ENCODE measurements at places on chromosomes 2 and 18.
A peak's percentile ranks its signal among the peaks of the same experiment; 100 is the strongest.

- no peak for DNase-seq
These were observed 699.9 kb upstream of the SLC8A1 start for GRCh38 chr2:41151746-41152145.

DNA sequence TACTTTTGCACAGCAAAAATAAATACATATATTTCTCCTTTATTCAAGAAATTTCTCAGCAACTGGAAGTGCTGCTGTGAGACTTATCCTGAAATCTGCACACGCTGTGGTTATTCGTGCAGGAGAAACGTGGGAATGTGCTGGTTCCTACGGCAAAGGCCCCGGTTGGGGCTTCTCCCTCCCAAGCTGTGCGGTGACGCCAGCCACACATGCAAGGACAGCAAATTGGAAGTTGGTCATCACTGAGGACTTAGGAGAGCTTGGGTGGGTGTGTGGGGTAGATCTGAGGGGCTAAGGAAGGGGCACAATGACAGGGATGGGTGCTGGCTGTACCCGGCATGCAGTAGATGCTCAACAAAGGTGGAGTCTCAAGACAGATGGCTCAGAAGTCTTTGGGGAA lies 16.5 kb upstream of the MTCL1 start:
- no peak for DNase-seq

DNA sequence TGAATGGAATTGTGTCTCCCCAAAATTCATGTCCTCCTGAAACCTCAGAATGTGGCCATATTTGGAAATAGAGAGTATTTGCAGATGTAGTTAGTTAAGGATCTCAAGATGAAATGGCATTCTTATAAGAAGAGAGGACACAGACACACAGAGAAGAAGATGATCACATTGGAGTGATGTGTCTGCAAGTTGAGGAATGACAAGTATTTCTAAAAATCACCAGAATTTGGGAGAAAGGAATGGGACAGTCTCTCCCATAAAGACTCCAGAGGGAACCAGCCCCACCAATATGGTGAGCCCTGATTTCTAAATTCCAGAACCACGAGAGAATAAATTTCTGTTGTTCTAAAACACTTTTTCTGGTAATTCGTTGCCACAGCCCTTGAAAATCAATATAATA lies 166.3 kb downstream of the C1D start:
- DNase-seq, result no peak

GRCh38 chr2:151437630-151438029 lies 27.9 kb downstream of the RIF1 start:
- no peak for DNase-seq

DNA sequence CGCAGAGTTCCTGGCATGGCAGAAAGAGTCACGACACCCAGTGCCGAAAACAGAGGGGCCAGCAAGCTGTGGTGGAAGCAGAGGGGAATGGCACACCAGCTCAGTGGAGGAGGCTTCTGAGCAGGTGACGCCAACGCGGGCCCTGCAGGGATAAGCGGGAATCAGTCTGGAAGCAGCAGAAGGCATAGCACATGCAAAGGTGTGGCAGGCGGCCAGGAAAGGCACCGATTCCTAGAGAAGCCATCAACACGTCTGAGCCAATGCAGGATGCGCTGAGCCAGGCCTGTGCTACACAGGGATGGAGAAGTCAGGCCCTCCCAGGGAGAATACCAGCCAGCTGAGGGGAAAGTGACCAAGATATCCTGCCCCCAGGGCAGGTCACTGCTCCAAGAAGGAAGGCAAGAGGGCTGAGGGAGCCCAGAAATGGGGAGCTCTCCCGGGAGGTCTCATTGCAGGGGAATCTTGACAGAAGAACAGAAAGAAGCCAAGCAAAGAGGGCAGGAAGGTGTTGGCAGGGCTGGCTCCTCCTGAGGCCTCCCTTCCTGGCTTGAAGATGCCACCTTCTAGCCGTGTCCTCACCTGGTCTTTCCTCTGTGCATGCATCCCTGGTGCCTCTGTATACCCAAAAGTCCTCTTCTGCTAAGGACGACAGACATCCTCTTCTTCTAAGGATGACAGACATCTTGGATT lies 16.3 kb downstream of the TEX51 start:
- DNase-seq, result no peak

- no peak for DNase-seq
These were observed 56.7 kb downstream of the LBH start for GRCh38 chr2:30287857-30288513.

GRCh38 chr2:209821806-209822205 lies 50.2 kb downstream of the UNC80 start:
- no peak for DNase-seq

DNA sequence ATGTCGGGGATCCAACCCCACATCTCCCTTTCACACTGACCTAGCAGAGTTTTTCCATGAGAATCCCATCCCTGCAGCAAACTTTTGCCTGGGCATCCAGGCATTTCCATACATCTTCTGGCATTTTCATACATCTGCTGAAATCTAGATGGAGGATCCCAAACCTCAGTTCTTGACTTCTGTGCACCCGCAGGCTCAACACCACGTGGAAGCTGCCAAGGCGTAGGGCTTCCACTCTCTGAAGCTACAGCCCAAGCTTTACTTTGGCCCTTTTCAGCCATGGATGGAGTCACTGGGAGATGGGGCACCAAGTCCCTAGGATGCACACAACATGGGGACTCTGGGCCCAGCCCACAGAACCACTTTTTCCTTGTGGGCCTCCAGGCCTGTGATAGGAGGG lies 32.2 kb upstream of the TEX51 start:
- DNase-seq, result no peak

GRCh38 chr2:21656330-21657075 lies 532.7 kb downstream of the TDRD15 start:
- DNase-seq, result no peak

DNA sequence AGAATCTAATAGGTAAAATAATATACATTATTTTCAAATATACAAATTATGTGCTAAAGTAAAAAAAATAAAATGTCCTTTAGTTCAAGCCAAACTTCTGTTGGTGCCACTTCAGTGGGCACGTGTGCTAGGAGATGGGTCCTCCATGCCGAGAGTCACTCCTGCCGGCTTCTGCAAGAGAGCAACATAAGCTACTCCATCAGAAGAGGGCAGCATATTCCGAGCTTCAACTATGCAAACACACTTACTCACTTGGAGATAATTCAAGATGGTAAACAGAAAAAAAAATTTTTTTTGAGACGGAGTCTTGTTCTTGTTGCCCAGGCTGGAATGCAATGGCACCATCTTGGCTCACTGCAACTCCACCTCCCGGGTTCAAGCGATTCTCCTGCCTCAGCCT lies 24.4 kb downstream of the CNOT11 start:
- DNase-seq, result peak; percentile 4

DNA sequence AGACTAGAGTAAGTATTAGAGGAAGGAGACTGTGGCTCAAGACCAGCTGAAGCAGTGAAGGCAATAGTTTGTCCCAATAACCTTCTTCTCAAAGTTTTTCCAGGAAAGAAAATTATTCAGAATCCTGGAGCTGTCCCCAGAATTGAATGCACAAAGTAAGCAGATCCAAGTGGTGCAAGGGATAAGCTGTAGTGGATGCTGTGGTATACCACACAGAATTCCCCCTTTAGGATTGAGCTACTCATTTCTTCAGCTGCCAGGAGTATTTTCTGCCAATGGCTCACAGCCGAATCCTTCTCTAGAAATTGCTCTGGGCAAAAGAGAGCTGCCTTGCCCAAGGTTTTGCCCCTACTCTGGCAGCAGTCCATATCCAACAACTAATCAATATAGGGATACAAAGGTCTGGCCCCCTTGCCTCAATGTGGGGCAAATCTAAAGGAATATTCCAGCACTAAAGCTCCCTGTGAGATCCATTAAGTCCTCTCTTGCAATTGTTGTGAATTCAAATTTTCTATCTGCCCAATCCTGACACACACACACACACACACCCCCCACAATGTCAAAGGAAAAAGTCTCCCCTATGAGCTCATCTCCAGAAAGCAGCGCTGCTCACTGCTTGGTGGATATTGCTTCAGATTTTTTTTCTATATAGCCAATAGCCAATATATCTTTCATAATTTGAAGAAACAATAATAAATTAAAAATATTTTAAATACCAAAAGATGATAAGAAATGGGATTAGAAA lies 18.4 kb upstream of the TCF7L1 start:
- no peak for DNase-seq

DNA sequence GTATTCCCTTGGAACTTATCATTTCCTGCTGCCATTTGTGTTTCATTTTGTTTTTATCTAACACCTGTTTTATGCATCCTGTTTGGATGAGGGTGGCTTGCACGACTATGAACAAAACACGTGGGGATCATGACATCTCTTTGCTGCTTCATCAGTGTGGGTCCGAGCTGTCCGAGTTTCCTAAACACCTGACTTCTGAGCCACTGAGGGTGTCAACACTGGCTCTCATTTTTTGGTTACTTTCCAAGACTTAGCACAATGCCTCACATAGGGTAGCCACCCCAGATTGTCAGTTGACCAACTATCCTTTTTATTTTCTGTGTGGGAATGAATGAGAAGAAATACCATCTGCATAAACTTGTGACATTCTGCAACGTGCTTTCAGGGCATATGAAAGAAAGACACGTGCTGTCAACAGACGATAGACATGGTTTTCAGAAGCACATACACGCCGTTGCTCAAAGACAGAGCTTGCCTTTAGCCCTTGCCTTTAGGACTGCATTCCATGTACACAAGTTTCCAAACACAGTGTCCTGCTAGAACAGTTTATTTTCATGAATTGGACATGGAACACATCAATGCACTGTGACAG lies 166.7 kb downstream of the MYT1L start:
- DNase-seq, result no peak

DNA sequence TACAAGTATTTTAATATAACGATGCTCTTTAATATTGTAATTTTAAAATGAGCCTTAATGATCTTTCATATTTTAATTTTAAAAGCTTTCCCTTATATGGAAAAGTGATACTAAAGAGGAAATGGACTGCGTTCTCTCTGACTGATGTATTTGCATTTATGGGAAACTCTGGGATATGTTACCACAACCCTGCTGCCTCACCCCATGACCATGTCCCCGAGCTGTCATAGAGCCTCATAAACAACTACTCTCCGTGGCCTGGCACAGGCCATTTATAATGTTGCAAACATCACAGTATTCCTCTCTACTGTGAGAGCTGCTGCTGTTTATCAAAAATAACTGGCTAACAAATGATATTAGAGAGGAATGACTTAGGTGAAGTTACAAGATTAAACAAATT lies 75.8 kb upstream of the SEC11C start:
- no peak for DNase-seq

DNA sequence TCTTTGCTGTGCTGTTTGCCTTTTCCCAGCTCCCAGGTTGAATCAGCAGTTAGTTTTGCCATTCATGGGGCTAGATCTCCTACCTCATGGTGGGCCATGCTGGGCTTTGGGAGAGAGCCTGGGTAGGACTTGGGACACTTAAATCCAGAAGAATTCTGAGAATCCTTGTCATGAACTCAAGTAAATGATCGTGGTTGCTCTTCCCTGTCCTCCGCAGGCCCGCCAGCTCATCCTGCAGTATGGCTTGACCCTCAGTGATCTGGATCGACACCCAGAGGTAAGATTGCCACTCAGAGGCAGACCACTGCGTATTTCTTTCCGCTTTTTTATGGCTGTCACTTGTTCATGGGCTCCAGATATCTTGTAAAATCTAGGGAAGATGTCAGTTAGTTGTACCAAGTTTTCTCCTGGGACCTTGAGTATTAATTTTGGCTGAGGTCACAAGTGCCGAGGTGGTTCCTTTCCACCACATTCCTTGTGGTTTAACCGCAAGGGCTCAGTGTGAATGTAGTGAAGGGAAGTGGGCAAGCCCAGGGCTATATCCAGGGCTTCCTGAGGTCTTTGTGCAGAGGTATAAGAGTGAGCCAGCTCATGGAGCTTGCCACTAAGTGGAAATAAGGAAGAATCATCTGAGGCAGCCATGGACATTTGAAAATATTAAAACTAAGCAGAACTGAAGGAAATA lies 37.7 kb downstream of the RPIA start:
- DNase-seq, result no peak

DNA sequence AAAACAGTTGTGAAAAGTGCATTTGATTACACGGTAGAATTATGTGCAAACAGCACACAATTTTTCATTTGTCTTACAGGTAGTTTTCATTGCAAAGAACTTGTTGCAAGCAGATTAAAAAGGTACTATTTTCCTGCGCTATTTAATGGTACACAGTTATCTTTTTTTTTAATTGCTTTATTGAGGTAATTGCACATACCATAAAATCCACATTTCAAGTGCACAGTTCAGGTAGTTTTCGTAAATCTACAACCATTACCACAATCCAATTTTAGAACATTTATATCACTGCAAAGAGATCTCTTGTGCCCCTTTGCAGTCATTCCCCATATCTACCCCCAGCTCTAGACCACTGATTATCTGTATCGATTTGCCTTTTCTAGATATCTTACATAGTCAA lies 2.6 kb upstream of the GALNT1 start:
- no peak for DNase-seq

DNA sequence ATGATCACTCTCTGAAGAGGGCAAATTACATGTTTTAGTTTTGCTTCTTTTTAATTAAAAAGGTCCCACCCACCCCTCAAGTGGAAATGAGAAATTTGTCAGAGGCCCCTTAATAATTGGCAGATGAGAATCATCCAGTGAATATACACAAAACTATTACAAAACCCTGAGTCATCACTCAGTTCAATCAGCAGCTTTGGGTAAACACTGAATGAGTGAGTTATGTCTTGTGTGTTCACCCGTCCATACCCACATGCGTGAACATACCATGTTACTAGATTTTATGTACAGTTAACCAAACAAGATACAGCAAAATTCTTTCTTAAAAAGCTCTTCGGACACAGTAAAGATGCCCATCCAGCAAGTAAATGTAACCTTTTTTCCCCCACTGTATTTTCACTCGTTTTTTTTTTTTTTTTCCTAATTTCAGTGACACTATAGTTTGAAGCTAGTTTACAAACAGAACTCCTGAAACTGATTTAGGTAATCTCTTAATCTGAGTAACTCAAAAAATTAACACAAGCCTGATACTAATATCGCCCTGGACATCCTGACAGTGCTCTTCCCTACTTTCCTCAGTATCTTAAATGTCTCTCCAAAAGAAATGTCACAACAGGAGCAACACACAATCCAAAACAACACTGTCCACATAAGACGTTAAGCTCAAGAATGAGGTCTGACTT lies 1.4 kb downstream of the PSME4 start:
- no peak for DNase-seq

GRCh38 chr2:191999101-191999841 lies 152.4 kb upstream of the CAVIN2 start:
- DNase-seq, result no peak

- DNase-seq, result no peak
These were observed 1.1 kb upstream of the PXDN start for GRCh38 chr2:1745171-1746023.

DNA sequence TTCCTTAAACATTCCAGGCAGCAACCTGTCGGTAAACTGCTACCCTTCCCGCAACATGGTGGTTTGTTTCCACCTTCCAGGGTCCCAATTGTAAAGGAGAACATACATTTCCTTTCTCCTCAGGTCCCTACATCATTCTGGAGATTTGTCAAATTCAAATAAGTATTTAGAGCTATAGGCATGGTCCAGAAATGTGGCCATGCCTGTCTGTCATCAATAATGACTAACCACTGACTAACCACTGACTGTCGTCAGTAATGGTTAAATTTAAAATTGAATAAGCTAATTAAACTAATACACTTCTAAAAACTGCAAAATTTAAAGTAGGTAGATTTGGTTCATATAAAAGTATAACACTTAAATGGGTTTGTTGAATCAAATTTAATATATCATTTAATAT lies 984.0 kb upstream of the SLC39A10 start:
- no peak for DNase-seq

GRCh38 chr2:216413882-216414281 lies 1.6 kb downstream of the SMARCAL1 start:
- no peak for DNase-seq

Data from anterior cingulate cortex (tissue), 58 donors.